Stimulated activated memory B cell treated with anti-CD40 and anti-IgM and Interleukin-4, amounts not matched to agents 10 μg/mL and 1 μg/mL and 100 μg/mL, for 72 hours (primary cell): ENCODE measurements at places on chromosomes 4 and X.

GRCh38 chrX:140034916-140035315 lies 69.6 kb upstream of the CXorf66 start:
- H3K4me1 ChIP-seq, result no peaks in the 10 kb centered on the region
- H3K36me3 ChIP-seq, result no peaks in the 10 kb centered on the region
- ATAC-seq, result no peak
- peaks cover 21% of the 10 kb centered on the region for H3K27me3 ChIP-seq
- no peak overlapping the region for H3K4me3 ChIP-seq

GRCh38 chrX:39839371-39839770 lies 258.4 kb downstream of the BCOR start:
- no peaks in the 10 kb centered on the region for H3K36me3 ChIP-seq
- no peaks in the 10 kb centered on the region for H3K4me1 ChIP-seq

- no peak overlapping the region for H3K4me3 ChIP-seq
- H3K27ac ChIP-seq, result no peak overlapping the region
- peaks cover 8% of the 10 kb centered on the region for H3K36me3 ChIP-seq
These were observed 79.5 kb downstream of the CLNK start for GRCh38 chr4:10605031-10605430.

DNA sequence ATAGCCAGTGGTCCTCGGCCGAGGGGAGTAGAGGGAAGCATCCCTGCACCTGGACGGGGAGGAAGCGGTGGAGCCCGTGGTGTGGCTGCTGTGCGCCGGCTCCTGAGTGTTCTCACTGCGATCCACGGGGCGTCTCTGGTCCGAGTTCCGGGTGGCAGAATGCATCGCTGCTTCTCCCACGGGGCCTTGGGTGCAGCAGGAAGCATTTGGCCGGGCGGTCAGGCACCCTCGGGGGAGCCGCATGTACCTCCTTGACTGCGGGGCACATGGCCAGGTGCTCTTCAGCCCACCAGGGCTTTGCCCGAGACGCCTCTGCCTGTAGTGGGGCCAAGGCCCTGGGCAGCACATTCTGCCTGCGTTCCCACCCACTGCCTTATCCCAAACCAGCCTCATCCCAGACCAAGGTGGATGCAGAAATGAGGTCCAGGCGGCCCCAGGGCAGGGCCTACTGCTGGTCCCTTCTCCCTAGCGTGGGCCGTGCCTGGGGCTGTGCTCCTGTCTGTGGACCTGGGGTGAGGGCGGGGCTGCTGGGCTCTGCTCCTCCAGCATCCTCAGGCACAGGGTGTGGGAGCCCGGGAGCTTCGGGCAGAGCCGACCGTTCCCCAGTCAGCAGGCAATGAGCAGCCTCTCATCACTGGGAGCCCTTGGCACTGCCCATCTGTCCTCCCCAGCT lies 27.5 kb downstream of the NKX1-1 start:
- ATAC-seq, result no peak
- peaks cover 18% of the 10 kb centered on the region for H3K36me3 ChIP-seq
- no peak overlapping the region for H3K4me3 ChIP-seq
- H3K4me1 ChIP-seq, result no peaks in the 10 kb centered on the region
- H3K27me3 ChIP-seq, result no peaks in the 10 kb centered on the region

DNA sequence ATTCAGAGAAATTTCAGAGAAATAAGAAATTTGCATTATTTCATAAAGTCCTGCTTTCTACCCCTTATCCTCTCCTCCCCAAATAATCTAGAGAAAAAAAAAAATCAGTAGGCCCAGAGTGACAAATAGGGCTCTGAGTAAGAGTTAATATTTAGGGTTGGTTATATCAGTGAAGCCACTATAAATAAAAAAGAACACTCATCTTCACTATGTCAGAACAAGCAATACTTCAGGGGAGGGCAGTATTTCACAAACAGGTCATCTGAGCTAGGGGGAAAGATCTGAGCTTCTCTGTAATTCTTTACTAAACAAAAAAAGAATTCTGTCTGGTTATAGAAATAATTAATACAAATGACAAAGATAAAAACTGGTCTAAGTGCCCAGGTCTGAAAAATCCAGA lies 39.4 kb downstream of the PDE5A start:
- ATAC-seq, result no peak
- peaks cover 6% of the 10 kb centered on the region for H3K4me1 ChIP-seq
- H3K36me3 ChIP-seq, result no peaks in the 10 kb centered on the region
- H3K27ac ChIP-seq, result no peak overlapping the region

- no peak overlapping the region for H3K27ac ChIP-seq
- no peaks in the 10 kb centered on the region for H3K4me1 ChIP-seq
- ATAC-seq, result no peak
These were observed 20.6 kb downstream of the ZBTB33 start for GRCh38 chrX:120271218-120271617.

- H3K4me3 ChIP-seq, result no peak overlapping the region
- ATAC-seq, result no peak
- H3K36me3 ChIP-seq, result no peaks in the 10 kb centered on the region
- H3K4me1 ChIP-seq, result no peaks in the 10 kb centered on the region
- H3K27ac ChIP-seq, result no peak overlapping the region
These were observed 173.8 kb downstream of the MSN start for GRCh38 chrX:65841263-65841662.

DNA sequence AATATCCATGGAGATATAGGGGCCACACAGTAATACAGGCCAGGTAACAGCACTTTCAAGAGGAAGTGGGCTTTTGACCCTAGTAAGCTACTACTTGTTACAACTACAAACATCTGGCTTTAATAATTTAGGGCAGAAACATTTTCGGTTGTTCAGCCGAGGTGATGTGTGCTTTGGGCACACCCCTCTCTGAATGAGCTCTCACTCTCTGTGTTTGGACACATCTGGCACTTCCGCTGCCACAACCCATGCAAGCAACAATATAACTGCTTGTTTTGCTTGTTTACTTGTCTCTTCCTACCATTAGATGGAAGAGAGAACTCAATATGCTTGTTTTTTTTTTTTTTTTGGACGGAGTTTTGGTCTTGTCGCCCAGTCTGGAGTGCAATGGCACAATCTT lies 277.2 kb downstream of the HS3ST1 start:
- no peak overlapping the region for H3K4me3 ChIP-seq
- H3K36me3 ChIP-seq, result no peaks in the 10 kb centered on the region
- no peak overlapping the region for H3K27ac ChIP-seq
- ATAC-seq, result no peak

DNA sequence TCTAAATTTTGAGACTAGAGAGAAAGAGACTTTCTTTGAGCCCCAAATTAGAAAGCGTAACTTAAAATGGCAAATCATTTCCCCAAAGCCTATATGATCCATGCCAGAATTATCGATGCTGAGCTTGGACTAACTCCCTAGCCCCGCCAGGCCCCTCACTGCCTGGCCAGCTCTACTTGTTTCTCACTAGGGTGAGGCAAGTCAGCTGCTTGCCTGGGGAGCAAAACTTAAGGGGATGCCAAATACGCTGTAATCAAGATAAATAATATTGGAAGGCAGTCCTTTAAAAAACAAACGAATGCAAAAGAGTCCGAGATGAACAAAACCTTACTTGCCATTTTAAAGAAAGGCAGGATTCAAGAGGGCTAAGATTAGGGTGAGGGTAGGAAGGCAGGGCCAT lies 236.0 kb downstream of the FRMPD4 start:
- H3K27me3 ChIP-seq, result no peaks in the 10 kb centered on the region
- ATAC-seq, result no peak
- no peak overlapping the region for H3K27ac ChIP-seq
- no peaks in the 10 kb centered on the region for H3K36me3 ChIP-seq
- H3K4me3 ChIP-seq, result no peak overlapping the region
- H3K4me1 ChIP-seq, result no peaks in the 10 kb centered on the region

GRCh38 chrX:96707804-96708203 lies 23.2 kb downstream of the DIAPH2 start:
- H3K36me3 ChIP-seq, result no peaks in the 10 kb centered on the region
- no peak overlapping the region for H3K4me3 ChIP-seq
- peaks cover 19% of the 10 kb centered on the region for H3K4me1 ChIP-seq

GRCh38 chr4:123603165-123603564 lies 206.6 kb downstream of the SPRY1 start:
- no peak for ATAC-seq
- H3K27ac ChIP-seq, result no peak overlapping the region
- H3K4me3 ChIP-seq, result no peak overlapping the region
- H3K4me1 ChIP-seq, result peaks cover 41% of the 10 kb centered on the region

GRCh38 chr4:140648716-140649308 lies 80.1 kb upstream of the UCP1 start:
- no peak overlapping the region for H3K4me3 ChIP-seq
- H3K27me3 ChIP-seq, result no peaks in the 10 kb centered on the region
- ATAC-seq, result no peak
- H3K36me3 ChIP-seq, result peaks cover 68% of the 10 kb centered on the region

GRCh38 chrX:47175588-47175980 lies 18.0 kb upstream of the UBA1 start:
- H3K27ac ChIP-seq, result no peak overlapping the region
- no peaks in the 10 kb centered on the region for H3K27me3 ChIP-seq
- no peak for ATAC-seq
- H3K36me3 ChIP-seq, result peaks cover 49% of the 10 kb centered on the region

DNA sequence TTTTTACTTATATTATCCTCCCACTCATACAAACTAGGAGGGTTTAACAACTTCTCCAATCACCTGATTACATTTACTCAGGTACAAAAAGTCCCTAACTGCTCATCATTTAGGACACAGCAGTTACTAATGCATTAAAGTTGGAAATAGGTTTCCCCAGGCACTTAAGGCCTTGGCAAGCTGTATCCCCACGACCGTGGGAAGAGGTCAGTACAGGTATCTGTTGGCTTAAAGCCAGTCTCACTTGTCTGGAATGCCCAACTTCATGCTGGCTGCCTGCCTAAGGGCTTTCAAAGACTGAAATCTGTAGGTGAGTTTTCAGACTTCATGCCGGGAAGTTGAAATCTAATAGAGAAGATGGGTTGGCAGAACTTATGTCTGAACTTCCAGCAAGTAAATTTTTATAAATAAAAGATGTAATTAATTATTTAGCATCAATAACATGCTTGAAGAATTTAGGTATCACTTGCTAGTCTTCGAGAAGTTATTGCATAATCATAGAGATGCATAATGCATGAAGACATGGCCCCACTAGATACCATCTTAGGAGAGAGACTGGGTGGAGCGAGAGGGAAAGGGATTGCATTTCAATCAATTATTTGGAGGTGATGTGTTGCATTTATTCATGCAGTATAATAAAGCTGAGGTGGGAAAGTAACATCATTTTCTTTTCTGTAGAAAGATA lies 54.2 kb downstream of the SCD5 start:
- ATAC-seq, result no peak
- H3K4me1 ChIP-seq, result no peaks in the 10 kb centered on the region
- H3K4me3 ChIP-seq, result no peak overlapping the region

- no peak overlapping the region for H3K4me3 ChIP-seq
- H3K27ac ChIP-seq, result peak overlapping the region; percentile 28
- H3K4me1 ChIP-seq, result peaks cover 29% of the 10 kb centered on the region
- peaks cover 17% of the 10 kb centered on the region for H3K27me3 ChIP-seq
- H3K36me3 ChIP-seq, result peaks cover 10% of the 10 kb centered on the region
These were observed 14.7 kb downstream of the FGFRL1 start for GRCh38 chr4:1026115-1026514.

- H3K36me3 ChIP-seq, result peaks cover 40% of the 10 kb centered on the region
- no peak overlapping the region for H3K27ac ChIP-seq
- ATAC-seq, result no peak
These were observed 6.9 kb downstream of the MOB1B start for GRCh38 chr4:70908993-70909556.

GRCh38 chr4:158280856-158281255 lies 70.6 kb downstream of the TMEM144 start:
- H3K4me1 ChIP-seq, result no peaks in the 10 kb centered on the region
- no peak overlapping the region for H3K4me3 ChIP-seq
- no peak for ATAC-seq
- no peak overlapping the region for H3K27ac ChIP-seq
- H3K27me3 ChIP-seq, result no peaks in the 10 kb centered on the region

GRCh38 chr4:88277711-88278225 lies 6.6 kb downstream of the PPM1K start:
- peak overlapping the region; percentile 12 for H3K4me3 ChIP-seq
- peaks cover 78% of the 10 kb centered on the region for H3K4me1 ChIP-seq
- no peak for ATAC-seq

DNA sequence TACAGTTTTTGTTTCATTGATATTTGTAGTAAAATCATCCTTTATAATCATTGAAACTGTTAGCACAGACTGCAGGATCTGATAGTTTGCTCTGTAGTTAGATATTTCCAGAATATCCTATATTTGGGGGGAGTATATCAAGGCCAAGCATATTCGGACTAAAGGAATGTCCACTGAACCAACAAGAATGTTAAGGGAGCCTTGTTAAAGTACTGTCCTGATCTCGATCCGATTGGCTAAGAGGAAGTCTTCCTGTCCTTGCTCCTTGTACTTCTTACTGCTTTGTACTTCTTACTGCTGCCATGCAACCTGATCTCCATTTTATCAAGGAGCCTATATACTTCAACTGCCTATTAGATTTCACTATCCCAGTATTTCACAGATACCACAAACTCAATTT lies 449.3 kb downstream of the RPA4 start:
- H3K27ac ChIP-seq, result no peak overlapping the region
- no peak overlapping the region for H3K4me3 ChIP-seq

DNA sequence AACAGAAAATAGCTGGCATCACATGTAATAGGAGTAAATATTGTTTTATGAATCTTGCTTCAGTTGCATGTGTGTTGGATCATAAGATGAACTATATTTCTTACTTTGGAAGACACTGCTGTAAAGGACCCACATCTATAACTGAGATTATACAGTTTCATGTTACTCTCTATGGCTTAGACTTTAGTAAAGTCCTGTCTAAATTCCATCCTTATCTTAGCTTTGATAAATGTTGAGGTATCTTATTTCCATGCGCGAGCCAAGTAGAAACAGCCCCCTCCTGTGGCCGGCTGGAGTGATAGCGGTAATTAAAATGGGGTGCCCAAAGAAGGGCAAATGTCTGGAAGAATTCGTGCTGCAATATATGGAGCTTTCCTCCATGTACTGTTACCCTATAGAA lies 43.0 kb downstream of the CCDC158 start:
- H3K27ac ChIP-seq, result no peak overlapping the region
- no peaks in the 10 kb centered on the region for H3K36me3 ChIP-seq
- no peak overlapping the region for H3K4me3 ChIP-seq
- H3K4me1 ChIP-seq, result no peaks in the 10 kb centered on the region
- ATAC-seq, result no peak
- peaks cover 19% of the 10 kb centered on the region for H3K27me3 ChIP-seq

GRCh38 chr4:182339221-182339641 lies 96.0 kb downstream of the TENM3 start:
- no peak for ATAC-seq
- H3K4me1 ChIP-seq, result no peaks in the 10 kb centered on the region
- no peak overlapping the region for H3K27ac ChIP-seq
- no peaks in the 10 kb centered on the region for H3K27me3 ChIP-seq
- no peaks in the 10 kb centered on the region for H3K36me3 ChIP-seq

- no peaks in the 10 kb centered on the region for H3K4me1 ChIP-seq
- H3K27me3 ChIP-seq, result no peaks in the 10 kb centered on the region
- no peak for ATAC-seq
- no peaks in the 10 kb centered on the region for H3K36me3 ChIP-seq
These were observed 577.9 kb upstream of the ZFP42 start for GRCh38 chr4:187417721-187418120.
